ENCODE measurements at places on chromosomes 6 and 20.

DNA sequence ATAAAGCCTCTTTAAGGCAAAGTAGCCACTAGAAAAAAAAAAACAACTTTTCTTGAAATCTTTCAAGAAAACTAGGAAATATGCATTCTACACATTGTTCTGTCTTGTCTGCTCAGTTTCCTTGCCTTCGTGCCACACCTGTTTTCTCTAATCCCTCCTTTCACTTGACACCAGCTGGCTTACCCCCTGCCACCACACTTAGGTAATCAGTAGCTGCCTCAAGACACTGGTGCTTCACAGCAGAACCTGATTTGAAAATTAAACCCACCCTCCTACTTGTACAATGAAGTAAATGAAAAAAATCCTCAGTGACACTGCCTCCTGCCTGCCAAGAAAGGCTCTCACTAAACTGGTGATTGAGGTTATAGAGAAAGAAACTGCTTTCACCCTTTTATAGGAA lies 45.8 kb upstream of the SCML4 start:
- DNase-seq, result no peak

GRCh38 chr20:57658447-57658832 lies 38.2 kb upstream of the ZBP1 start:
- no peak for DNase-seq

GRCh38 chr6:158680481-158680880 lies 30.6 kb downstream of the SYTL3 start:
- no peak for DNase-seq

- no peak for DNase-seq
Measured at GRCh38 chr6:28078050-28078449, 2.3 kb upstream of the ZNF165 start.

Data from HEK293T (cell line).